ENCODE measurements at places on chromosomes 6 and 20.

DNA sequence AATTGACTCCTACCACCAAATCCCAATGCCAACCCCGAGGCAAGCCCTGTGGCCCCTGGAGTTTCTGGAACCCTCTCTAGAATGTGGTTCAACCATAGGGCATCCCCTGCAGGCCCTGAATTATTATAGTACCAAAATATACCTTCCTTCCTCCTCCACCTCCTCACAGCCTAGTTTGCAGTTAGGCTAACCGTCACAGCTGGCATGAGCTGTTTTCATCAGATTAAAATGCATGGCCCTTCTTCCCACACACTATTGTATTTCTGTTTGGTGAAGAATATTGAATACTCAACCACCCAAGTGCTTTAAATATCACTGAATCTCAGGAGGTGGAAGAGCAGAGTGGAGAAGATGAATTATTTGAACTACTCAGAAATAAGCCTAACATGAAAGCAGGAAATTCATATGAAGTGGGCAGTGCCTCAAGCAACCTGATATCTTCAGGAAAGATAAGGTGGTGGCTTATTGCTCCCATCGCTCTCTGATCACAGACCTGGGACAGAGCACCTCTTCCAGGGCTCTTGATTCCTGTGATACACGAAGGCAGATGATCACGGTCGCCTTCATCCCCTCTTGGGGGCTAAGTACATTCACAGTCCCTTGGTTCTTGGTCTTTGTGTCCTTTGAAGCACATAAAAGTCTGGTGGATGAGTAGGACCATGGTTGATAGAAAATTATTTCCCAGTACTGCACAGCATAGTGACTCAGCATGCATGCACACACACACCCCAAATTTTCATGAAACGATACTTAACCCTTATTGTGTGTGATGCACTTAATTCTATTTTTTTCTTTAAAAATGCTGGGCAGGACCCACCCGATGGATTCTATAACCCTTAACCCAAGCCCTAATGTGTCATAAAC lies 90.9 kb downstream of the PSMG4 start:
- no peak for DNase-seq

GRCh38 chr6:36029464-36029863 lies 1.9 kb downstream of the MAPK14 start:
- peak; percentile 79 for DNase-seq

GRCh38 chr20:42954951-42955350 lies 234.8 kb downstream of the PTPRT start:
- DNase-seq, result no peak

- DNase-seq, result no peak
These were observed 57.2 kb downstream of the CEP43 start for GRCh38 chr6:167056370-167056769.

- no peak for DNase-seq
These were observed 176.6 kb downstream of the PDE10A start for GRCh38 chr6:165486183-165487137.

- no peak for DNase-seq
These were observed 55.2 kb downstream of the ATXN1 start for GRCh38 chr6:16706029-16706428.

GRCh38 chr20:62668441-62669027 lies 26.2 kb downstream of the SLCO4A1 start:
- peak; percentile 65 for DNase-seq

- DNase-seq, result no peak
These were observed 45.4 kb downstream of the FIG4 start for GRCh38 chr6:109736273-109737025.

DNA sequence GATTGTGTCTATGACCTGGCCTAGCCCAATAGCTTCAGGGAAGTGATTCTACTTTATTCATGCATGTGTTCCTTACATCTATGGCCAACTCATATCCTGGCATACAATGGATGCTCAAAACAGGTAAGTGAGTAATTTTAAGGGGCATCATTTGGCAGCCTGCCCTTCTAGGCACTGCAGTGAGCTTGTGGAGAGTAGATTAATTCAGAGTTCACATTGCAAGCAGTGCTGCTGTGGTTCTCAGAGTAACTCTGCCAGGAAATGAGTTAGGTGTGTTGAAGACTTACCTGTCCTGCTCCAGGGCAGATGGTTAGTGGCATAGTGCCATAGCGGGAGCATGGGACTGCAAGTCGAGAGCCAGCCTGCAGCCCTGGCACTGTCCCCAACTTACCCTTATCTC lies 158.0 kb downstream of the SCP2D1 start:
- DNase-seq, result no peak

DNA sequence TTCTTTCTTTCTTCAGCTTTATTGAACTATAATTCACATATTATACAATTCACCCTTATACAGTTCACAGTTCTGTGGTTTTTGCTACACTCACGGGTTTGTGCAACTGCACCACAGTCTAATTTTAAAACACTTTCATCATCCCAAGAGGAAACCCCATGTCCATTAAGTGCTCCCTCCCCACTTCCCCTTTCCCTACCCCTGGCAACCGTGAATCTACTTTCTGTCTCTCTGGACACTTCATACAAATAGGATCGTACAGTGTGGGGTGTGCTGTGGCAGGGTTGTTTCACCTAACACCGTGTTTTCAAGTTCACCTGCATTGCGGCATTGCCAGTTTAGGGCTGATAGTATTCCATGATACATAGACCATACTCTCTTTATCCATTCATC lies 118.8 kb downstream of the PHACTR3 start:
- DNase-seq, result no peak

DNA sequence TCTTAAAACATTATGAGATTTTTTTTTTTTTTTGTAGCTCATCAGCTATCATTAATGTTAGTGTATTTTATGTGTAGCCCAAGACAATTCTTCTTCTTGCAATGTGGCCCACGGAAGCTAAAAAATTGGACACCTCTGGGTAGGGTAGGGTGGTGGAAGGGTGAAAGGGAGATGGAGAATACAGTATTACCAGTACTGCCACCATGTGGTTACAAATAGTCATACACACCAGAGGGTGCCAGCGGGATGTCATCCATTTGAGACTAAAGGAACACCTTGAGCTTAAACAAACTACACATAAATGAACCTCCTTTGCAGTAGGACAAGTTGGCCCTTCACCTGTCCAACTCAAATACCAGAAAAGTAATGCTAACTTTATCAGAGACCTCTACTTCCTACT lies 601.9 kb downstream of the HTR1B start:
- no peak for DNase-seq

DNA sequence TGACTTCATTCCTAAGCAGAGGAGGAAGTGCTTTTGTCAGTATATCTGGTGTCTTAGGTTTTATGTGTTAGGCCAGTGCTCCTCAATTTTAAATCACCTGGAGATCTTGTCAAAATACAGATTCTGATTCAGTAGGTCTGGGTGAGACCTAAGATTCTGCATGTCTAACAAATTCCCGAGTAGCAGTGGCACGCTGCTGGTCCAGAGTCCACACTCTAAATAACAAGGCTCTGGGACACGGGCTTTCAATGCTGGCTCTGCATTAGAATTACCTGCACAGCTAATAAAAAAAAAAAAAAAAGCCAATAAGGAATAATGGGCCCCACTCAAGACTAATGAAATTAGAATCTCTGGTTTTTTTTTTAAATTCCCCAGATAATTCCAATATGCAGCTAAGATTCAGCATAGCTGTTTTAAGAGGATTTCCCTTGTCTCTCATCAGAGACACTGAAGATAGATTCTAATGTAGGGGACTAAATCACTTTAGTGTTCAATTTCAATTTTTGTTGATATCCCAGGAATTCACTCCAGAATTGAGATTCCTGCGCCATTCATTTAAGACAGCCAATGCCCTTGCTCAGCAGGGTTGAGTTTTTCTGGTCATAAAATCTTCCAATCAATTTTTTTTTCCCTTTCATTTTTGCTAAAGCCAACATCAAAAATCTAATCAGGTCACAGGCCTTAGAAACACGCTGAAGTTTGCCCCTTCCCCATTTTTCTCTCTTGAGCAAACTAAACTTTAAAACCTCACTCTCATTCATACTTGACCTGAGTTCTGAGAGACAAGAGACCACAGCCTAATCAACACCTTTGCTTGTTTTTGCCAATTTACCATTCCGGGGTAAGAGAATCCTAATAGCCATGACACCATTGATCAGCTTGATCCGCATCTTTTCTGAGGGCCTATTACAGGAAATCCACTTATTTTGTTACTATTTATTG lies 2.4 kb downstream of the TDP2 start:
- no peak for DNase-seq

- no peak for DNase-seq
These were observed 18.4 kb upstream of the RAMACL start for GRCh38 chr6:166604911-166605310.

DNA sequence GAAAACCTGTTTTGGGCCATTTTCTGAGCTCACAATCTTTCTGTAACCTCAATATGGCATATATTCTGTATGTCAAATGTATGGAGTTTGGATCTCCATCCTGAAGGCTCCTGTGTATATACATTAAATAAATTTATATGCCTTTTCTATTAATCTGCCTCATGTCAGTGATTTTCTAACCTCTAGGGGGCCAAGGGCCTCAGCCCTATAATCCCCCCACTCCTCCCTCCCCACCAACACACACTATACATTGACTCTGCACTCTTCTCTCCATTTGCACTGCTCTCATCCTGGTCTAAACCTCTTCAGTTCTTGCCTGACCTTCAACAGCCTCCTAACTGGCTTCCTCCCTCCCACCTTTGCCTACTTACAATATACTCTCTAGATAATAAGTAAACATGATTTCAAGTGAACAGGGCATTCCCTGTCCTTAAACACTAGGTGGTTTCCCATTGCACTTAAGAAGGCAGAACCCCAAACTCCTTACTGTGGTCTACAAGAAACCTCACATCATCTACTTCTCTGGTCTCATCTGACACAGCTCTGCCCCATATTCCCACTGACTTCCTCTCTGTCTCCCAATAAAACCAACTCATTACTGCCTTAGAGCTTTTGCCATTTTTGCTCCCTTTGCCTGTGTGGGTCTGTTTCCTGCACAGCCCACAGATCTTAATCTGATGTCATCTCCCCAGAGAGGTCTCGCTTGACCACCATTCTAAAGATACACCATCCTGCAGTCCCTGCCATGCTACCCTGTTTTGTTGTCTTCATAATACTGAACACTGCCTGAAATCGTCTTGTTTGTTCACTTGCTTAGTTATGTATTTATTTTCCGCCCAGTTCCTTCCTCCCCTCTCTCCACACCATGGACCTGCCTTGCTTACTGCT lies 213.7 kb downstream of the SYNE1 start:
- DNase-seq, result no peak

DNA sequence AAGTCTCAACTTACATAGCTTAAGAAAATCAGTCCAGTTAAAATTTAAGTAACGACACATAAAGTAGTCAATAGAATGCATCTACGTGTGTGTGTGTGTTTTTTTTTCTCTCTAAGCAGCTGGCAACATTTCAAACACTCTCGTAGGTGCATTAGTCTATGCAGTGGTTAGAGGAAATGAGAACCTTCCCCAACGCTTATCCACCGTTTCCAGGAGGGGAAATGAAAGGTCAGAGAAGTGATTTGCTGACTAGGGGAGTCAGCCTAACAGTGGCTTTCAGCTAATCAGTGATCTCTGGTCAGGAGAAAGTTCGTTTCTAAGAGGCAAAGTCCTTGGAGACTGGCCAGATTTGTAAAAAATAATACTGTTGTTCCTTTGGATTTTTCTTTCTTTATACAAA lies 806.6 kb downstream of the C6orf118 start:
- DNase-seq, result no peak

DNA sequence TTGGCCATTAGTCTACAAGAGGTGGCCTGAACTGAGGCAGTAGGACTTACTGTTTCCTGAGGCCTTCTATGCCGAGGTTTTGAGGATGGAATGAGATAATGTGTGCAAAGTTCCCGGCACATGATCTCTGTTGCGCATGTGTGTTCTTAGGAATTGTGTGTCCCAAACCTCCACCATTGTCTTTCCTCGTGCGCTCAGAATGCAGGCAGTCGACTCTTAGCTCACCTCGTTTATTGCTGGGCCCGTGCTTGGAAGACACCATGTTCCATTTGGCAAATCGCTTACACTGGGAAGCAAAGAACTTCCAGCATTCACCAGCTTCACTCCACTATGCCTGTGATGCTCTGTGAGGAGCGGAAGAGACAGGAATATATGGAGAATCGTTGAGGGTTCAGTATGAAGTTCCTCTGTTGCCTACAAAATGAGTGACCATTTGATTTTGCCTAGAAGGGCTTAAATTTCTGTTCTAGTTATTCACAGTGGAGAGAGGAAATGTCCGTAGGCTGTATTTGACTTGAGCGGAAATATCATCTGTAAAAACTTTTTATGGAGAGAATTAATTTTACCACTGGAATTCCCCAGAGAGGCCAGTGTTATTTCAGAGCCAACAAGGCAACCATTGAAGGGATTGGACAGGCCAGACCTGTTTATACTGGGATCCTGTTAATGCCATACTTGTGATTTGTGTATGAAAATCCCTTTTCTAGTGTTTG lies 75.7 kb upstream of the CLDN20 start:
- DNase-seq, result peak; percentile 28

- DNase-seq, result no peak
These were observed 48.0 kb upstream of the GTSF1L start for GRCh38 chr20:43774754-43775153.

DNA sequence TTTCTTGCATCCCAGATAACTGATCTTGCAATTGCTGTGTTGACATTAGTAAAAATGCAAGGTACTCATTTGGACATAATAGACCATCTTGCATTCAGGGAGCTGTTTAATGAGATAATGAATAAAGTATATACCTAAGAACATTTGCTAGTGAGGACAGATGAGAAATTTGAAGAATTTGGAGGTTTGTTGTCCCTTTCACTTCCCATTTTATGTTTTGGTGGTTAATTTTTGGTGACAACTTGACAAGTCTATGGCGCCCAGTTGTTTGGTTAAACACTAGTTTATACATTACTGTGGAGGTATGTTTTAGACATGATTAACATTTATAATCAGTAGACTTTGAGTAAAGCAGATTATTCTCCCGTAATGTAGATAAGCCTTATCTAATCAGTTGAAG lies 300.2 kb upstream of the SYNCRIP start:
- DNase-seq, result no peak

DNA sequence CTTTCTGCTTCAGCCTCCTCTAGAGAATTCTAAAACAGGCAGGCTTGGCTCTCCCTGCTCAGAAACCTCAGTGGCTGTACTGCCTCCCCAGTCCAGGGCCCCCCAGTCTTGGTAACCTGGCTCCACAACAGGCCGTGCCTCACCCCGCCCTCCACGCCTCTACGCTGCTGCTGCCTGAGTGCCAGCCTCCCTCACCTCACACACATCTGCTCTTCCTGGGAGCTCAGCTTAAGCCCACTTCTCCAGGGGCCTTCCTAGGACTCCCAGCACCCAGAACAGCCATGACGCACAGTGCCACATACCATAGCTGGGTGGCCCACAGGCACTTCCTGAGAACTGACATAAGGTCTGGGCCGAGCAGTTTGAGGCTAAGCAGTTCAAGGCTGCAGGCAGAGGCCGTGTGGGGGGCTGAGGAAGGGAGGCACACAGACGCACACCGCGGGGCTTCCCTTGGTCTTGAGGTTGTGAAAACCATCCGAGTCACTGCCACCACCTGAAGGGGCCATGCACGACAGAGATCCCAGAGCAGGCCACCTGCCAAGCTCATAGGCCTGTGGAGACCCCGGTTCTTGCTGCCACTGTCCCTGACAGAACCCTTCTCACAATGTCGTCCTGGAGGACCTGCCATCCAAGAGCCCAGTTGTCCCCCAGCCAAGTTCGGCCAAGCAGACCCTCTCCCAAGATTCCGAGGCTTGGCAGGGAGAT lies 42.6 kb downstream of the DSTN start:
- DNase-seq, result no peak

- DNase-seq, result no peak
These were observed 57.2 kb downstream of the GINS1 start for GRCh38 chr20:25464501-25465242.

GRCh38 chr6:148891405-148891783 lies 144.6 kb downstream of the UST start:
- DNase-seq, result no peak
